ENCODE measurements at places on chromosomes 7 and 10.

GRCh38 chr10:88178758-88179157, 315.3 kb downstream of the PTEN start:
- no peak for DNase-seq

DNA sequence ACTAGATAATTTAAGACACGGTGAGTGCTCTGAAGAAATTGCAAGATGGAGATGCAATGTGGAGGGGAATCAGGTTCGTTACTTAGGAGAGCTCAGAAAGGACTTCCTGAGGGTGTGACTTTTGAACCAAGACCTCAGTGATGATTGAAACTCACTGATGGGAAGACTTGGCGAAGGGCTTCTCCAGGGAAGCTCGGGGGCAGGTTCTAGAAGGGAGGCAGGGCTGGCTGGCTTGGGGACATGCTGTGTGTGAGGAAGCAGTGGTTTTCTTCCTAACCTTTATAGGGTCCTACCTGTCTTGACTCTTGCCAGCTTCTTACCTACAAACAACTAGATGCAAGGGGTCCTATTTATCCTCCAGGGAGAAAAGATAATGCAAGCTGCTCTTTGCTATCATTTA, 637.9 kb downstream of the ACTR3B start:
- DNase-seq = no peak

GRCh38 chr10:72075376-72076115, 12.8 kb downstream of the SPOCK2 start:
- DNase-seq = no peak

DNA sequence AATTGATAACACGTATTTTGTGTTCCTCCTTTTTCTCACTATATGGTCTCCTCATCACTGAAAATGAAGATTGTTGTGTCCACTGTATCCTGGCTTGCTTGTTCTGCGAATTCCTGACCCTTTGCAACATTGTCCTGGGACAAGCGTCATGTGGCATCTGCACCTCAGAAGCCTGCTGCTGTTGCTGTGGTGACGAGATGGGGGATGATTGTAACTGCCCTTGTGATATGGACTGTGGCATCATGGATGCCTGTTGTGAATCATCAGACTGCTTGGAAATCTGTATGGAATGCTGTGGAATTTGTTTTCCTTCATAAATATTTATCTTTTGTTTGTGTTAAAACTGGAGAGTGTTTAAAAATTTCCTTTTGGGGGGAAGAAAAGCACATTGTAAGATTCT, 93.7 kb downstream of the MDFIC start:
- no peak for DNase-seq

GRCh38 chr7:53491051-53491450, 455.6 kb downstream of the POM121L12 start:
- DNase-seq = no peak

All from G401 (cell line).